ENCODE measurements at places on chromosomes 5 and 9.

DNA sequence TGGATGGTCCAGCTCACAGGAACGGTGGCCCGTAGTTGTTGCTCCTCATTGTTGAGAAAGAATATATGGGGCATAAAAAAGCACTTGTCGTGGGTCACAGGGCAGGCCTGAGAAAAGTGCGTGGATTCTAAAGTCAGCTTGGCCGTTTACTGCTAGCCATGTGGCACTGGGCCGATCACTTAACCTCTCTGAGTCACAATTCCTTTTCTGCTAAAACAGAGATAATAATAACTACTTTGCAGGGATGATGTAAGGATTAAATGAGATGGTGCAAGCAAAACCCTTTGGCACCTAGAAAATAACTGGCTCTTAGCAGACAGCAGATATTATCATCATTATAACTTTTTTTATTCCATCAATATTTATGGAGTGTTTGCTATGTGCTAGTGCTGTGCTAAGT, 579.7 kb downstream of the CCDC171 start:
- no peak for DNase-seq

DNA sequence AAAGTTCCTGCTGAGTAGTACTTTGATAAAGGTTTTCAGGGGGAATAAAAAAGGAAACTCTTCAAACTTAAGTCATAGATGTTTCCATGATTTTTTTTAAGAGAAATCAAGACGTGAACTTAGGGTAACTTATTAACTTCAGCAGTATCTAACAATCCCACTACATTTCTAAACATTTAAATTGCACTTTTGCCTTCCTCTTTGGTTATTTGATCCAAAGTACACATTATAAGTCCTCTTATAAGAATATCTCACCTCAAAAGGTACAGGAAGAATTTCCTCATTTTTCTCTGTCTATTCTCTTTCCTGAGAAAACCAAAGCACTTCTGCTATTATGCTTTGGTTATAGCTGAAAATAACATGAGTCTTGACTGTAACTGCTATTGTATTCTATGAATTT, 7.9 kb downstream of the PTPRD start:
- DNase-seq: no peak

GRCh38 chr5:110413856-110414255, 312.6 kb downstream of the TMEM232 start:
- no peak for DNase-seq

DNA sequence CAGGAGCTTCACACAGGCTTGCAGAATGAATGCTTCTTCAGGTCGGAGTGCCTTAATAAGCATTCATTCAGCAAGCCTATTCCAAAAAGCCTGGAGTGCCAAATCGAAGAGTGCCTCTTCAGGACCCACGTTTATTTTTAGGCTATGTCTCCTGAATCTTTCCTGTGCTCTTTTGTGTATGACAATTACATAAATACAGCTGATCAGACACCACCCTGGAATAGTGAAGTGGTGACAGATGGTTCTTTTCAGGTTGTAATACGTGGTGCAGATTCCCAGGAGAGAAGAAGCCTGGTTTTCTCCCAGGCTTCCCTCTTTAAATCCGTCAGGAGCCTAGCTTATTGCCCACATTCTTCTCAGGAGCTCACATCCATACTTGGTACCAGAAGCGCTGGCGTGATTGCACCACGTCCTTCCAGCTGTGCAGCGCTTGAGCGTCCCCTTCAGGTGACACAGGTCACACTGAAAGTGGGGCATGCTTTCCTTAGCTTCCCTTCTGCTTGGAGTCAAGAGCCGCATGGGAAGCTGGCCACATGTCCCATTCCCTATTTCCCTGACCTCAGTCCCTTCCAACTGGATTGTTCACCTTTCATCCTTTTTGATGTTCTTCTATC, 123.1 kb downstream of the ADCY2 start:
- no peak for DNase-seq
